Breast epithelium (tissue), 4 donors: ENCODE measurements at places on chromosomes 12 and 14. TPM values are rescaled to one million over a fixed set of nuclear protein-coding genes. Genes with fewer than 3 reads are reported as not detected.

DNA sequence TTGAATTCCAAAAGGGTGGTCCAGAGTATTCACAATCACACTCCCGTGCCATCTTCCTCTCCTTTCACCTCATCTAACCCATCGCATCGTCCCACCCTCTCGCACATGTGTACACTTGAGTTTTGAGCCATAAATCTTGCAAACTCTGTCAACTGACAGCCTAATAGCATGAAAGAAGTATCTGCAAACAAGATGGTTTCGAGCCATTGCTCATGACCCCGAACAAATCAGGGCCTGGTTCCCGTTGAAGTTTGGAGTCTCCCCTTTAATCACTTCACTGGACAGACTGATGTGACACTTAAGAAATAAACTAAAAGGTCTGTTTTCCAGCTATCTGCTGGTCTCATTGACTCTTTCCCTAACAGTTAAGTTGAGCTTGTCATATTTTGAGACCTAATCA lies 223.6 kb upstream of the SOX5 start:
- H3K27ac ChIP-seq: no peak overlapping the region
- no peak for DNase-seq
- no peak overlapping the region for H3K4me3 ChIP-seq

DNA sequence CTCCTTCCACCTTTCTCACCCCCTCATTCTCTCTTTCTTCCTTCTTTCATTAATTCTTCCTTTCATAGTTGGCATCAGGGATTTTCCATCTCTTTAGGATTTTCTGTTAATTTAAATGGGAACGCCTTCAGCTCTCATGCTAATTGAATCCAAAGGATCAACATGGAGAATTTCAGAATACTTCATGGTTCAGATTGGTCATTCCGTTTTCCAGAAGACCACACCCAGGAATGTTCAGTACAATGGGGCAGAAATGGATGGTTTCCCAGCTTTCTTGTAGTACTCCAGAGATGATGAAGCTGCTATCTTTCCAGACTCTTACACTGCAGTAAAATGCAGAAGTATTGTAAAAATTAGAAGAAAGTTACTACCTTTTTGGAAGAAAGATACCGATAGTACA lies 440.0 kb downstream of the DAD1 start:
- no peak for DNase-seq
- H3K36me3 ChIP-seq: no peaks in the 10 kb centered on the region
- H3K4me3 ChIP-seq: no peak overlapping the region
- no peak overlapping the region for H3K27ac ChIP-seq

Gene TSPAN19
- total RNA-seq: not detected

GRCh38 chr12:87054226-87054625 lies 798.0 kb upstream of the MGAT4C start:
- no peak for DNase-seq
- no peak overlapping the region for H3K27ac ChIP-seq
- no peaks in the 10 kb centered on the region for H3K36me3 ChIP-seq
- no peak overlapping the region for H3K4me3 ChIP-seq
- H3K27me3 ChIP-seq: no peaks in the 10 kb centered on the region
- H3K4me1 ChIP-seq: no peaks in the 10 kb centered on the region

GRCh38 chr14:59305836-59306555 lies 117.5 kb downstream of the DAAM1 start:
- no peaks in the 10 kb centered on the region for H3K36me3 ChIP-seq
- DNase-seq: no peak
- H3K4me1 ChIP-seq: no peaks in the 10 kb centered on the region
- no peak overlapping the region for H3K4me3 ChIP-seq
- H3K27ac ChIP-seq: no peak overlapping the region
